ENCODE measurements at places on chromosomes 16 and 17. TPM values are rescaled to one million over a fixed set of nuclear protein-coding genes. Genes with fewer than 3 reads are reported as not detected.

GRCh38 chr17:11242411-11242810, 1.4 kb downstream of the SHISA6 start:
- no peak for DNase-seq

The TMEM92 gene
- 2.5 TPM for polyA plus RNA-seq

DNA sequence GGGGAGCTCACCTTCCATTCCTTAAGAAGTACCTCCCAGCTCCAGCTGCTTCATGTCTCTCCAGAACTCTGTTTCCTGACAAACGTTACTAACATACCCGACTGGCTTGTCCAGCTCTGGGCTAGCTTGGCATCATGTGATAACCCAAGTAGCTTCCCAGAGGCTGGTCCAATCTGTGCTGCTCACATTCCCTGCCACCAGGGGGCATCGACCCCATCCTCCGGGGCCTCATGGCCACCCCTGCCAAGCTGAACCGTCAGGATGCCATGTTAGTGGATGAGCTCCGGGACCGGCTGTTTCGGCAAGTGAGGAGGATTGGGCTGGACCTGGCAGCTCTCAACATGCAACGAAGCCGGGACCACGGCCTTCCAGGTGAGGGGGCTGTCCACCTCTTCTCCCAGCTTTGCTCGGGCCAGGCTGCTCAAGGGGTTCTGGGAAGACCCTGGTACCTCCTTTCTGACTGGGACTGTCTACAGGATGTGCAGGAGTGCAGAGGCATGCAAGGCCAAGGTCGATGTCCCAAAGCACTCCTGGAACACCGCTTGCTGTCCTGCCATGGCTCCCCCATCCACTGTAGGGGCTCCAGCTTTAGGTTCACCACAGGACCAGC, 7.6 kb downstream of the EPX start:
- peak; percentile 66 for DNase-seq

GRCh38 chr17:59289981-59290301, 41.5 kb upstream of the YPEL2 start:
- DNase-seq, result no peak

The ASIC2 gene
- 0.60 TPM for polyA plus RNA-seq

The CMTM2 gene
- polyA plus RNA-seq, result not detected

The CYB5D1 gene
- polyA plus RNA-seq, result 8.6 TPM

DNA sequence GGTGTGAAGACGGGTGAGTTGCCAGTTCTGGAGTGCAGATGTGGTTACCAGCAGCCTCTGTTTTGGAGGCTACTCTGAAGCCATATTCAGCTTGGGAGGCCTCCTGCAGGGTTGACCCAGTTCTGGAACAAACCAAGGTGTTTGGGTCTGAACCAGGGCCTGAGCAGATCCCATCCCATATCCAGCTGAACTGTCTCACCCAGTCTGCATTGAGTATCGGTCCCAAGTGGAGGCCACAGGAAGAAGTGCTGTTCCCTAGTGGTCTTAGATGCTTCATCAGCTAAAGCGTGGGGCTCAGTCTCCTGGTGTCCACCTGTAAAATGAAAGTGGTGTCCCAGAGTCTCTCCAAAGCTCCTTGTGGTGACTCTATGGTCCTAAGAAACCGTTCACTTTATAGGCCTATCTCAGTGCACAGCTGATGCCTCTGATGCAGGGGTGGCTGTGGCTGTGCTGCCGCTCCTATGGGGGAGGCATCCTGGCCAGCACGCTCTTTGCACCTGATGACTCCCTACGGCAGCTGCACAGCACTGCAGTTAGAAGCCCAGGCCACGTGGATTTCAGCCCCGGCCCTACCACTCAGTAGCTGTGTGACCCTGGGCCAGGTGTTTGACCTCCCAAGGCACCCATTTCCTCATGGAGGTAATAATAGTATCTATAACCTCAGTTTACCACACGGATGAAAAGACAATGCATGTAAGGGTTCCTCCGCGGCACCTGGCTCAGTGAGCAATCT, 21.0 kb downstream of the CBX4 start:
- no peak for DNase-seq

- no peak for DNase-seq
Measured at GRCh38 chr17:32882029-32882428, 5.1 kb upstream of the MYO1D start.

- no peak for DNase-seq
Measured at GRCh38 chr17:16061631-16062030, 62.0 kb downstream of the TTC19 start.

GRCh38 chr16:89536371-89536770, 24.1 kb upstream of the RPL13 start:
- DNase-seq, result no peak

- peak; percentile 59 for DNase-seq
Measured at GRCh38 chr17:79028496-79029326, 4.7 kb downstream of the C1QTNF1 start.

GRCh38 chr16:24537474-24538337, 1.7 kb upstream of the RBBP6 start:
- DNase-seq, result no peak

DNA sequence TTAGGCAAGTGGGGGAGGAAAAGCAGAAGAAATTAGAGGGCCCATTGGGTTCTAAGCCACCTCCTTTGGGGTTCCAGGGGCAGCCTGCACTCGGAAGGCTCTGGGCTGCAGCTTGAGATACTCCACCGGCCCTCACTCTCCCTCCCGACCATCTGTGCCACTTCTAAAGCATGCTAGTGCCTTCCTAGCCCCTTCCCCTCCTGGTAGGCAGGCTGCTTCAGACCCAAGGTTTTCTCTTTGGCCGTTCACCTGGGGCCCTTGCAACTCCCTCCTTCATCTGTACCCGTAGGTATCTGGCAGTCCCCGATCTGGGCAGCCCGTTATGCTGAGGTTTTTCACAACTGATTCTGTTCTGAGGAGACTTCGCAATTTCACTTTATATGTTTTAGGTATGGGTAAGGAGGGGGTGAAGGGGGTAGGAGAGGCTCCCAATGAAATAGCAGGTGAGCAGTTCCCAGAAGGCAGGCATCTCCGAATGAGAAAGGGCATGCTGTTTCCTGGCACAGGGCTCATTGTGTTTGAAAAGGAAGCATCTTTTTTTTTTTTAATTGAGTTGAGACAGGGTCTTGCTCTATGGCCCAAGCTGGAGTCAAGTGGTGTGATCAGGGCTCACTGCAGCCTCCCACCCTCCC, 98.7 kb downstream of the RAB11FIP4 start:
- DNase-seq, result no peak

DNA sequence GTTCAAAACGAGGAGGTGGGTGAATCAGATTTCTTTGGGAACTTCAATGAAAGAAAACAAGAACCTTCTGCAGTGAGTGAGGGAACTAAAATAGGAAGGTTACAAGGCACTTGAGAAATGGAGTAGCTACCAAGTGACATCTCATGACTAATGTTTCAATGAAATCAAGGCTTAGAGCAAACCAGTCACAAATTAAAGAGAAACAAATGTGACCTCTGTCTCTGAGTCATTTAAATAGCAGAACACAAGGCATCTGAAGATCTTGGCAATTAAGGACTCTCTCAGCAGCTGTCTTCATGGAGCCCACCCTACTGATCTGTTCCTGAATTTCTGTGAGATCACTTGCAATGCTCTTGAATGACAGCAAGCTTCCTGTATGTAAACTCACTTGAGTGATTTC, 109.5 kb downstream of the CDH11 start:
- no peak for DNase-seq

DNA sequence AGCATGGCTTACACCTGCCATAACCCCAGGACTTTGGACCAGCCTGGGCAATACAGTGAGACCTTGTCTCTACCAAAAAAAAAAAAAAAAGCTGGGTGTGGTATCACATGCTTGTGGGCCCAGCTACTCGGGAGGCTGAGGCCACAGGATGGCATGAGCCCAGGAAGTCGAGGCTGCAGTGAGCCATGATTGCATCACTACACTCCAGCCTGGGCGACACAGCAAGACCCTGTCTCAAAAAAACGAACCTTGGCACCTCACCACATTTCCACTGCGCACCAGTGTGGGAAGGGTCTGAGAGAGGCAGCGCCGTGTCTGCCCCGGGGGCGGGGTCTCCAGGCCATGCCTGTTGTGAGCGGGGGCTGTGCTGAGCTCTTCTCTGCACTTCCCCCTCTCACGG, 6.3 kb downstream of the ACSF3 start:
- DNase-seq, result no peak

DNA sequence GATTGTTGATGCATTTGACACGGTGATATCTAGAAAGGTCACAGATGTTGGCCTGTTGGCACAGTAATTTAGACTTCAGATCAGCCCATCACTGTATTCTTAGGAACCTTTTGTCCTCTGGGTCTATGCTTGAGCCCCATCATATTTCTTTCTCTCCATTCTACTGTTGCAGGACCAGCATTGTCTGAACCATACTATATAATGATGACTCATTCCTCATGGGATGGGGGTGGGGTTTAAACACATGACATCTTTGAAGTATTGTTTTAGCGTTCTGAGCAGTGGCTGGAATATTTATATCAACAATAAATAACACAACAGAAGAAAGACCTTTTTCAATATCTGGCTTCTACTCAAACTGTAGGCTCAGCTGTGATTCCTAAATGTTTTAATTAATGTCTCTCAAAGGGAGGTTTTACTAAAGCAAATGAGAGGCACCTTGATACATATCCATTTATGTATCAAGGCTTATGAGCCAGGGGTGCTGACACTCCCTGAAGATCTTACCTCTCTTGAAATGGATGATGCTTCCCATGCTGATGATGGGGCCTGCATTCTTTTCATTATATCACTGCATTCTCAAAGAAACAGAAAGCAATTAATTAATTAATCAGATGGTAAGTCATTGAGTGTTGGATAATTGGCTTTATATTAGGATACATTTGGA, 379.0 kb upstream of the GOT2 start:
- DNase-seq, result no peak

DNA sequence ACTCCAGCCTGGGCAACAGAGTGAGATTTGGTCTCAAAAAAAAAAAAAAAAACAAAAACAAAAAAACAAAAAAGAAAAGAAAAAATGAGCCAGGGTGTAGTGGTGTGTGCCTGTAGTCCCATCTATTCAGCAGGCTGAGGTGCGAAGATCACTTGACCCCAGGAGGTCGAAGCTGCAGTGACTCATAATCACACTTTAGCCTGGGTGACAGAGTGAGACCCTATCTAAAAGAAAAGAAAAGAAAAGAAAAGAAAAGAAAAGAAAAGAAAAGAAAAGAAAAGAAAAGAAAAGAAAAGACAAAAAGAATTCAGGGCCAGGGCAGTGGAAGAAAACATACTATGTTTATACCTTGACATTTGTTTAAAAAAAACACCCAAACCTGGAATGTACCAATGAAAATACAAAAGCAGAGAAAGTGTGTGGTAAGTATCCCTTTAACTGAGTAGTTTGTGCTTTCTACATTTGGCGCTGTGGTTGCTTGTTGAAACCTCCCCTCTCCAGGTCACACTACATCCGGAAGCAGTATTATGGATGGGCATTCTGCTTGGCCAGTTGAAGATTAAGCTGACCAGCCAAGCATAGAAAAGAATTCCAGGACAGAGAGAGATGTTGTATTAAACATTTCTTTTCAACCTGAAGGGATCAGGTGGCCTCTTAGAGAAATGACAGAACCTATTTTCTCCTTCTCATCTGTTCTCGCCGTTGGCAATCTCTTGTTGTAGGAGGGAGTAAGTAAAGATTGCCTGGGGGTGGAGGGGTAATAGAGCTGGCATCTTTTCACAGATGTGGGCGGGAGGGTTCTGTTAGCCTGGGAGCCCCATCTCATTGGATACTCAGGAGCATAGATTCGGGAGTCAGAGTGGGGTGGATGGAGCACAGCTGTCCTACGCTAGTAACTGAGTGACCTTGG, 12.1 kb upstream of the PRKCB start:
- no peak for DNase-seq

GRCh38 chr17:82202981-82203380, 9.7 kb downstream of the CCDC57 start:
- no peak for DNase-seq

DNA sequence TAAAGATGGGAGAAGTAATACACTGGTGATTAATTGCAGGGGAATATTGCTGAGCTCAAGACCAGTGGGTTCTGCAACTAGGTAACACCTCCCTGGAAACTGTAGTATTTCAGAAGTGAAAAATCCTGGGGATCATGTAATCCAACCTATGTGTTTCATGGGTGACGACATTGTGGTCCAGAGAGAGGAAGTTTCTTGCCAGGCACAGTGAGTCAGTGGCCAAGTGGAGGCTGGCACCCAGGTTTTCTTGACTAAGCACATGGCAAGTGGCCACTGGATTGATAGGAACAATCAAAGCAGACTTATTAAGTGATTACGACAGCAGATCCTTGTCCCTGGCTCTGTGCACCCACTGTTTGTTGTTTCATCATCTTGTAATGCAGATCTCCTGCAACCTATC, 14.6 kb upstream of the CIITA start:
- peak; percentile 78 for DNase-seq

DNA sequence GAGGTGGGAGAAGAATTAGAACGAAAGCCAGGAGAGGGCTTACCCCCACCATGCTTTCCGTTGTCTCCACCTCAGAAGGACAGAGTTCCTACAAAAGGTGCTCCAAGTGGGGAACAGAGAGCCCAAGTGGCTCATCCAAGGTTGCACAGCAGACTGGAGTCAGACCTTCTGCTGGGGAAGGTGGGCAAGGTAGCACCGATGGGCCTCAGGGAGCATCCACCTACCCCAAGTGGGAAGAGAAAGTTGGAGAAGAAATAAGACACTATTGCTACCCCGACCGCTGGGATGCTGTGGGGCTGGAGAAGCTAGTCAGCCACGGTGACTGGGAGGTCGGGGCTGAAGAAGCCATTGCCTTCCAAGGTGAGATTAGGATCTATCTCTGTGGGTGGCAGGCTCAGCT, 21.5 kb downstream of the UNC119 start:
- DNase-seq, result no peak

- DNase-seq, result peak; percentile 82
Measured at GRCh38 chr17:77323413-77324171, 182.8 kb downstream of the SEC14L1 start.

DNA sequence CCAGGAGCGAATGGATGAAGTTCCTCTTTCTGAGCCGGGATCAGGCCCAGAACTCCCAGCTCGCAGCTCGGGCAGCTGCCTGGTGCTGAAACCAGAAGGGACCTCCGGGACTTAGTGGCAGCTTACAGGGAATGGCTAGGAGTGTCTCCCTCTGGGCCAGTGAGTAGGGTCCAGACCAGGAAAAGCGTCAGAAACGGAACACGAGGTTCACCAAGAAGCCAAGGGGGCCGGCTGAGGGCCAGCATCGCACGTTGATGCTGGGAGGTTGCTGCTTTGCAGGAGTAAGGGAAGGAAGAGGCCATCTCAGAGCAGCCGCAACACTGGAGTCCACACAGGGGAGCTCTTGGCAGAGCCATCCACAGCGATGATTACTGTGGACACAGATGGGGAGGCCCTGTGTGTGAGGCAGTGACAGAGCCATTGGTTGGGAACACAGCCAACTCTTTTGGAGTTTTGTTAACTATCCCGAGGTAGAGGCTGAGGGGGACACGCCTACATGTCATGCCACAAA, 74.0 kb upstream of the CREBBP start:
- DNase-seq, result peak; percentile 59

The NOMO2 gene
- polyA plus RNA-seq, result 24.7 TPM

Data from sigmoid colon (tissue), 7 donors.